ENCODE measurements at places on chromosomes 3 and 15.

GRCh38 chr15:100083572-100083971 lies 258.2 kb downstream of the ADAMTS17 start:
- DNase-seq = no peak

GRCh38 chr15:43067717-43068461 lies 37.9 kb downstream of the UBR1 start:
- no peak for DNase-seq

- no peak for DNase-seq
Observed at GRCh38 chr3:44576613-44577012, 8.2 kb upstream of the ZNF660 start.

- DNase-seq = no peak
Observed at GRCh38 chr3:190594171-190594570, 80.3 kb downstream of the IL1RAP start.

GRCh38 chr15:89002830-89003229 lies 85.4 kb upstream of the ABHD2 start:
- DNase-seq = no peak

GRCh38 chr3:148062590-148062989 lies 635.1 kb upstream of the AGTR1 start:
- DNase-seq = no peak

DNA sequence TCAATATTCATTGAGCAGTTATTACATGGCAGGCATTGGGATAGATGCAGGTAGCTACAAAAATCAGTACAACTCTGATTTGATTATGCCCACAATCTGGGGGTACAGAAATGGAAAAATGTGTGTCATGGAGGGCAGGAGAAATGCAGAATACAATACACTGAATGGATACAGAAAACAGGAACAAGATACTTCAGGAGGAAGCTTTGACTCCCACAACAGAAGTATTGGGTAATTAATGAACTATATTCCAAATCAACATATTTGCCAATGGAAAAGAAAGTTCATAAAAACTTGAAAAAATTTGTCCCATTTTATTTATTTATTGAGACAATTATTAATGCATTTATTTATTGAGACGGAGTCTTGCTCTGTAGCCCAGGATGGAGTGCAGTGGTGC lies 207.0 kb downstream of the SUCLG2 start:
- DNase-seq = no peak

GRCh38 chr3:3110299-3110630 lies at the start of gene IL5RA:
TSS of gene IL5RA (minus strand) at chr3:3110374. CDS start at chr3:3104984, 5,390 bp downstream.
- no peak for DNase-seq

DNA sequence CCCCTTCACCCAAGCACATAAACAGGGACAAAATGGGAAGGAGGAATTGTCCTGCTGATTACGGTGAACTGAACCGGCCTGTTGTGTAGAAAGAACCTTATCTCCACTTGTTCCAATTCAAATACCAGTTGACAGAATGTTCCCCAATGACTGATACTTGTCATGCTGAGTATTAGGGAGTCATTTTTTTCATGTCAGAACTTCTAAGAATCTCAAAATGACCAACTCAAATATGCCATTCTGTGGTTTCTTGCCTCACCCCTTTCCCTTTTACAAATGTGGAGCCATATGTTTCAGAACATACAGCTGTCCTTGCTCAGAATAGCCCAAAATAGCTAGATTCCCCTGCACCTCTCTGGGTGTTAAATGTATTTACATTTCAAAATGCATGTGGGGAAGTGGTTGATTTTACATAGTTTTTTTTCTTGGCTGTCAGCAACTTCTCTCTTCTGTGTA lies 405.9 kb upstream of the TBL1XR1 start:
- no peak for DNase-seq

DNA sequence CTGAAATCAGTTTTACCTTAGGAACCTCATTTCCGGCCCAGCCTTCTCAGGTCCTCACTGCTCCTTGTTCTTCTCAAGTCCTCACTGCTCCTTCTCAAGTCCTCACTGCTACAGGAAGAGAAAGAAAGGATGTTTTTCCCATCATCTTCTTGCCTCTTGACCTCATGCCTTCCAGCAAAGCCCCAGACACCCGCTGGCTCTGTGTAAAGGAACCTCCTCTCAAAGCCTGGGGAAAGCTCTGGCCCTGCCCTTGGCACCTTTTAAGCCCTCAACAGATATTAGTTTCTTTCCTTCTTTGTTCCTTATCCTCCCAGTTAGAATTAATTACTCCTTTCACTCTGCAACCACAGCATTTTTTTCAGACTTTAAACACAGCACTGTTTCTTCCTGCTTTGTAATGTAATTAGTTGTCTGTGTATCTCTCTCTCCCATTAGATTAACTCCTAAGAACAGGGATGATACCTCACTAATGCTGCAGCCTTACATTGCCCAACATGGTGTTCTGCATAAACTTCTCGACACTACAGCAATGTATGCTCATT lies 4.0 kb upstream of the WDR49 start:
- DNase-seq = no peak

GRCh38 chr3:20130106-20130505 lies 55.9 kb downstream of the SGO1 start:
- no peak for DNase-seq

DNA sequence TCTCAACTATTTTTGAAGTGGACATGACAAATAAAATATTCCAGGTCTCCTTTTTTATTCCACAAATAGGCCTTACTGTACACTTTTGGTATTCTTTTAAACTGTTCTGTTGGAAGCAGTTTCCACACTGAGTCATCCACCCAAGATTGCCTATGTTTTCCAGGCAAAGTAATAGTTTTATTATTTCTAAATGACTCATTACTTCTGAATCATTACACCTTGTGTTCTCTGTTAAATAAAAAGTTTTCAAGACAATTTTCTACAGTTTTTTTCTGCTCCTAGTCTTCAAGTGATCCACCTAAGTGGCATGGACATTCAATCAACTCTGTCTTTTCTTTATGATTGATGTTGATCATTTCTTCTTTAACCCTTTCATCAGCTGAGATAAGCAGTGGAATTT lies 26.5 kb downstream of the PPP2R3A start:
- no peak for DNase-seq

GRCh38 chr3:46553154-46553553 lies 12.9 kb downstream of the LRRC2 start:
- DNase-seq = no peak

GRCh38 chr3:150255413-150255812 lies 152.7 kb upstream of the TSC22D2 start:
- DNase-seq = no peak

- DNase-seq = no peak
Observed at GRCh38 chr3:152998591-152998990, 163.4 kb upstream of the RAP2B start.

DNA sequence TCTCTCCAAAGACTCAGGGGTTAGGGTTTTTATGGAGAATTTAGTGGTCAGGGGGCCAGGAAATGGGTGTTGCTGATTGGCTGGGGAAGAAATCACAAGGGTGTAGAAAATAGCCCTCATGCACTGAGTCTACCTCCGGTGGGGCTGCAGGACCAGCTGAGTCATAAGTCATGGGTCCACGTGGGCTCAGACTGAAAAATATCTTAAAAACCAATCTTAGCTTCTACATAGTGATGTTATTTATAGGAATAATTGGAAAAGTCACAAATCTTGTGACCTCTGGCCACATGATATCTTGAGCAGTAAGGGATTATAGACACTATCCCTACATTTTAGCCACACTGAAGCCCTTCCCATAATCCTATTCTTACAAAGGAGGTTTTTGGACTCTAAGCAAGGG lies 224.0 kb downstream of the DPH6 start:
- no peak for DNase-seq

DNA sequence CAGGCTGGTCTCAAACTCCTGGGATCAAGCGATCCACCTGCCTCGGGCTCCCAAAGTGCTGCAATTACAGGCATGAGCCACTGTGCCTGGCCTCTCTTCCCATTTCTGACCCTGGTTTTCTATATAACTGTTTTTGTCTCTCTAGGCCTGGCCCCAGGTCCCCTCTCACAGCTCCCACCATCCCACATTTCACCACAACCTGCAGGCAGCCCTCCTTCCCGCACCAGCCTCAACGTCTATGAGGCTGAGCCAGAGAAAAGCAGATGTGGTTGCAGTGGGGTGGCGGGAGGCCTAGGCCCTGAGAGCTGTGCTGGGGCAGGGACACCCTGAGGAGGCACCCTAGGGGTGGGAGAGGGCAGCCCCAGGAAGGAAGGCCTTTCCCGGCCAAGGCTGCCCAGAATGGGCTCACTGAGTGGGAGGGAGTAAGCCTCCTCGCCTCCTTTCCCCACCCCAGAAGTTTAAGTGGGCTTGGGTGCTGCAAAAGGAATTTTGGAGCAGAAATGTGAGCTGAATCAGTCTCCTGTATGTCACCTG lies 99.7 kb downstream of the LSM3 start:
- DNase-seq = no peak

GRCh38 chr3:10145685-10146084 lies 4.1 kb downstream of the VHL start:
- DNase-seq = no peak

- no peak for DNase-seq
Observed at GRCh38 chr3:45319996-45320305, 68.4 kb upstream of the LARS2 start.

DNA sequence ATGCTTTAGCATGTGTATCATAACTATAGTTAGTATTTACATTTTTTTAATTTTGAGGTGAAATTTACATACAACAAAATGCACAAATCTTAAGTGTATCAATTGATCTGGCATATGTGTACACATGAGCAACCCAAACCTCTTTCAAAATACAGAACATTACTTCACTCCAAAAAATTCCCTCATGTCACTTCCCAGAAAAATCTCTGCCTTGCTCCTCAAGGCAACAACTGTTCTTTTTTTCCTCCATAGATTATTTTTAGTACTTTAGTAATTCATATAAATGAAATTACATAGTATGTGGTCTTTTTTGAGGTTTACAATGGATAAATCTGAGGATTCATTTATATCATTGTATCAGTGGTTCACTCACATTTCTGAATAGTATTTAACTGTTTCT lies 84.9 kb downstream of the TRIM42 start:
- DNase-seq = no peak

DNA sequence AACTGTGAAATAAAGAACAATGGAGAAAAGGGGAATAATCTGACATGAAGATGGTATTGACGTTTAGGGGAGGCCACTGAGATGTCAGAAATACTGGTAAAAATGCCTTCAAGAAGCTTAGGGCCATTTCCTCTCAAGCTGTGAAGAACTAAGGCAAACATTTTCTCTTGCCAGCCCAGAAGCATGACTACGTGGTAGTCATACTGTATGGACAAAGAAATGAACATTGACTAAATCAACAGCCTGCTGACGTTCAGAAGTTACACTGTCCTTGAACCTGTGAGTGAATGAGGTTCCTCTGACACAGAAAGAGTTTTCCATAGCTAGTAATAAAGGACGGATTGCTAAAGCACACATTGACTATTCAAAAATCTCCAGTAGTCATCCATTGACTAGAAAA lies 121.0 kb downstream of the P3H2 start:
- DNase-seq = no peak

DNA sequence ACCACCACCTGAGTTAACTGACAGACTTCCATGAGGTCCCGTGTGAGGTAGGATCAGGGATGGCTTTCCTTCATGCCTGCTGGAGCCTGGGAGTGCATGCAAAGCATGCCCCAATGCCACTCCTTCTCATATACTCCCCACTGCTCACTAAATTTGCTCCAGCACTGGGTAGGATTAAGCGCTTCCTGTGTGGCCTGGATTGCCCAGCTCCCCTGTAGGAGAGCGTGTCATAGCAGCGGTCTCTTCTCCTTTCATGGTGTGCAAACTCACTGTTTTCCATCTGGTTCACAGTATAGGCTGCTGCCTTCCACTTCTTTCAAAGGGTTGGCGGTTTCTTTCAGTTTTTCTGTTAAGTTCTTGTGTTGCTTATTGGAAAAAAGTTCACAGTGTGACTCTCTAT lies 34.1 kb upstream of the ABI3BP start:
- DNase-seq = no peak

GRCh38 chr3:196138482-196139254 lies 56.8 kb upstream of the TFRC start:
- no peak for DNase-seq

DNA sequence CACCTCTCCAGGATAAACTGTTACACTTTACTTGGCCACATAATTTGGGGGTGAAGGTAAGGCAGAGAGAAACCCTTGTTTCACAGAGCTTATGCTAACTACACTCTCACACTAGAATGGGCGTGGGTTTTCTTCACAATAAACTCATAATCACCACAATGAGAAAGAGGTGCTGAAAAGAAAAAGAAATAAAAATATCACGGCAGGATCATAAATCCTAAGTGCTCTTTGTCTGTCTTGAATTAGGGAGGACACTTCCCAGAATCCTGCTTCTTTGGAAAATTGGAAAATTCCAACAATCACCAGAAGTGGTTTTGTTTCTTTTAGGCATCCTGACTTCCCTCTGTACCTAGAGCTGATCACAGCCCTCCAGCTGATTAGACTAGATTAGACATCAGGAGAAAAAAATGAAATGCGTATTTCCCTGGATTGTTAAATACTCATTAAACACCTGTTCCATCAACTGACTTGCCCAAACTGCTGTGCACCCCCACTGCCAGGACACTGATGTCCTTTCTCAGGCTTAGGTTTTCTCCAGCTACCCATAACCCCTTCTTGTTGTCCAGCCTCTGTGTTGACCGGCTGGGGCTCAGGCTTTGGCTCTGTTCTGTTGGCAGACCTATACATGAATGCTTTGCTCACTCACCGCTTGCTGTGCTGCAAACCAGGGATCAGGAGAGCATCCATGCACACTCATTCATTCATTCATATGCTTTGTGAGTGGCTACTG lies 41.6 kb upstream of the ACKR4 start:
- no peak for DNase-seq

- DNase-seq = no peak
Observed at GRCh38 chr3:194272861-194273742, 78.0 kb downstream of the CPN2 start.

- no peak for DNase-seq
Observed at GRCh38 chr3:41792806-41793205, 169.1 kb downstream of the ULK4 start.

DNA sequence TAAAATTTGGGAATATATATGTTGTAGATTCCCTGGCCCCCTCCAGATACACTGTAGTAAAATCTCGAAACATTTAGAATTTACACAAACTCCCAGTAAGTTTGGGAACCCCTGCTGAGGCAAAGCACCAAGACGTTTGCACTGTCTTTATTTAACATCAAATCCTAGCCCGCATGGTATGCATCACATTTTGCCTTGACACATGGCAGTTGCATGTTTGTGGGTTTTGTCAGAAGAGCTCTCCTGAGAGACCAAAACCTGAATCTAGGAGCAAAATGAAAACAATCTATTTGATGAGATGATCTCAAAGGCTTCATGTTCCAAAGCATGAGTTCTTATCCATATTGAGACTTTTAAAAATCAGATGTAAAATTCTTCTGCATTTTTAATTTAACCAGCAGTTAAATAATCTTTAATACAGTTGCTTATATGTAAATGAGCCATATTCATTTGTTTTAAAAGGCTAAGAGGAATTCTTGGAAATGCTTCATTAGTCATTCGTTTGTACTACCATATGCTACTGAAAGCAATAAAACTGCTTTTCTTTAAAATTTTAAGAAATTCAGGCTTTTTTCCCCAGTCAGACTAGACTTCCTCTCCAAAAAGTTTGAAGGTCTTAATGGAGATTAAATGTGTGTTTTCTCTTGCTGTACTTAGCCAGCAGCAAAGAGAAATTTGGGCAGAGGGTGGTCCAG lies 105.2 kb upstream of the BOC start:
- no peak for DNase-seq
